ENCODE measurements at places on chromosomes 16 and 17.

DNA sequence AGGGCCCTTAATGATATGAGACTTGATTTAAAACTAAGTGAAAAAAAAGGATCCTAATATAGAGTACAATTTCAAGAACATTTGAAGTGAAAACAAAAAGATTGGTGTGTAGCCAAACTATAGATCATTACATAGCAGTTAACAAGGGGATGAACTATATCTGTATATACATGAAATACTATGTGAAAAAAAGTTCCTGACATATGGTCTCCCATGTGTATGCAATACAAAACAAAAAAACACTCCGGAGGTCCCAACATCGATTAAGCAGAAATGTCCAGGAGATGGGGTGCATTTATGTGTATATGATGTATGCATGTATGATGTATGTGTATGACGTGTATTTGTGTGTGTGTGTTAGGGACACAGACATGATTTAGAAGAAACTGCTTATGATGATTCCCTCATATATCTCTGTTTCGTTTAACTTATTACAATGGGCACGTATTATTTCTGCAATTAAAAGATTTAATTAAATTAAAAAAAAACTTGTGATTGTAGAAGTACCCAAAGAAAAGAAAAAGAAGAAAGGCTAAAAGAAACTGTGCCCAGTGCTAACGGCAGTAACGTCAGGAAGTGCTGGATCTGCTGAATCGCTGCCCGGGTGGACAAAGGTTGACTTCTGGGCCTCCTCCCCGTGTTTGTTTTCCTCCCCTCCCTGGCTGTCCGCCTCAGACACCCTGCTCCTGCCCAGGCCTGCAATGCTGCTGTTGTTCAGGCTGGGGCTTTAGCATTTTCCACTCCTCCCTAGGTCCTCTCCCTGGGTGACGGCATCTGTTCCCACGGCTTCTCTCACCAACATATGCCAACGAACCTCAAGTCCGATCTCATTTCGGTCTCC is 36.9 kb downstream of the TBX4 start:
- DNase-seq = no peak

GRCh38 chr17:39737760-39738567 is at the start of gene GRB7:
Gene GRB7, plus strand, starts transcription at chr17:39737938. Its CDS starts 4,364 bp downstream, at chr17:39742302.
- no peak for DNase-seq

DNA sequence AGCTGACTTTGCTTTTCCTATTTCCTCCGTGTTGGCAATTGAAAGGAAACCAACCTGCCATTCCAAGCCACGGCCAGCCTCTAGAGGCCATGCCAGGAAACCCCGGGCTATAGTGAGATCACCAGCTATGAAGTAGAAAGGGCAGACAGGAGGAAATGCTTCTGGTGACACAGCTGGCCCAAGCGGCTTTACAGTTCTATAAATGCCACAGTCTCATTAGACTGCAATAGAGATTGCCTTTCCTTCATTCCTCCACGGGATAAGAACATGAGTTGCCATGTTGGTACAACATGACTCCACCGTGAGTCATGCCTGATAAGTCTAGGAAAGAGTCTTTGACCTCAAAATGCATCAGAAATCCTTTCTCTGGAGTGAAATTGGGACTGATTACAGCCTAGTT is 384.9 kb downstream of the GRIN2A start:
- DNase-seq = no peak

DNA sequence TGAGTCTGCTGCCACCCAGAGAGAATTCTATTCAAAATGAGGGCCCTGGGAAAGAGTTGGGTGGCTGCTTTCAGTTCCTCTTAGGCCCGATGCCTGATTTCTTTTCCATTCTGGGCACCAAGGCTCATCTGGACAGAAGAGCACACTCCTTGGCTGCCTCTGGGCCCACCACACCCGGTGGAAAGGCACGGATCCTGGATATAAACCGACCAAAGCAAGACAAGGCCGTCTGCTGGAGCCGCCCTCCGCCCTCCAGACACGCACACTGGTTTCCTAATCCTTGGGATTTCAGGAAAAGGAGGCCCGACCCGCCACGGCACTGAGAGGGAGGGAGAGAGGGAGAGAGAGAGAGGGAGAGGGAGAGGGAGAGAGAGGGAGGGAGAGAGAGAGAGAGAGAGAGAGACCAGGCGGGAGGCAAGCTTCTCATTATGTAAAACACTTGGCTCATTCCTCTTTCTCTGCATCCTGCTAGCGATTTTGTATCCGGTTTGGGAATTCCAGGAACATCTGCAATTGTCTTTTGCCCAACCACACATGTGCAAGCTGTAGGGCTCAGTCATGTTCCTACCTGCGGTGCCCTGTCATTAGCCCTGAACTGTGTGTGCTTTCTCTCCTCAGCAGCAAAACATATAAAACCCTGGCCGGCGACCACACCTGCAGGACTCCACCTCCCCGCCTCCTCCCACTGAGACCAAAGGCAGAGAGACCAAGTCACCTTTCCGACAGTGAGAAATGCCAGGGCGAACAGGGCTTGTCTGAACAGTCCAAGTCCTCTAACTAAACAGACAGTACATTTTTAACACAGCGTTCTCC is 347.2 kb downstream of the SOX9 start:
- no peak for DNase-seq

GRCh38 chr17:74218436-74218835 is 5.1 kb downstream of the TTYH2 start:
- DNase-seq = no peak

- DNase-seq = no peak
Observed at GRCh38 chr16:15873301-15873700, 15.1 kb downstream of the CEP20 start.

- no peak for DNase-seq
Observed at GRCh38 chr17:49687878-49688491, 10.1 kb upstream of the SPOP start.

DNA sequence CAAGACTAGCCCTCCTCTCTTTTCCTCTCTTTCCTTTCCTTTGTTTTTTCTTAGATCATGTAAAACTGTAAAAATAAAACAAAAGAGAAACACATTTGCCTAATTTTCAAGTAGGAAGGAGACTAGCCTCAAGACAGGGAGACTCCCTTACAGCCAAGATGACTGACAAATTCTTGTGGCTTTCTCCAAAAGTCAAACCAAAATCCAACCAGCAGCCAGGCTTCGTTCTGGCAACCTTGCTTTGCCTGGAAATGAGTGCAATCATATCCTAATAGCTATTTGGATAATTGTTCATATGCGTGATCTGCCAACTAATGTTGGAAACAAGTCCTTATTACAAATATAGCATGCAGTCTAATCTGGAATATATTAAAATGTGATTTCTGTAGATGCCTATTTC is 868.9 kb upstream of the SOX9 start:
- DNase-seq = no peak

GRCh38 chr17:50350733-50351132 is 4.8 kb downstream of the XYLT2 start:
- no peak for DNase-seq

- no peak for DNase-seq
Observed at GRCh38 chr17:63623786-63624530, 1.7 kb downstream of the MAP3K3 start.

DNA sequence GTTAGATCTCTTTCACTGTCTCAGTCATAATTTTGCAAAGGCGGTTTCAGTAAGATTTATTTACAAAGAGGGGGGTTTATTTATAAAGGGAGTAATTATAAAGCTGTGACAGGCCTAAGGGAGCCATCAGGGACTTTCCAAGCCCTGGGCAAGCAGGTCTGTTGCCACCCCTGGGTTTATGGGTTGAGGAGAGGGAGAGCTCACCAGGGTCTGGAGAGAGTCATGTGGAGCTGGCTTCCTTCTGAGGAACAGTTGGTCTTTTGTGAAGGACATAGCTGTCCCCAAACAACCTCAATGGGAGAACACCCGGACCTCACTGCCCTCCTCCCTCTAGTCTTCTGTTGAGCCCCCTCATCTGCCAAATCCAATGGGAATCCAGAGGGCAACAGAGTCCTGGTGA is 9.8 kb downstream of the ITGAM start:
- no peak for DNase-seq

DNA sequence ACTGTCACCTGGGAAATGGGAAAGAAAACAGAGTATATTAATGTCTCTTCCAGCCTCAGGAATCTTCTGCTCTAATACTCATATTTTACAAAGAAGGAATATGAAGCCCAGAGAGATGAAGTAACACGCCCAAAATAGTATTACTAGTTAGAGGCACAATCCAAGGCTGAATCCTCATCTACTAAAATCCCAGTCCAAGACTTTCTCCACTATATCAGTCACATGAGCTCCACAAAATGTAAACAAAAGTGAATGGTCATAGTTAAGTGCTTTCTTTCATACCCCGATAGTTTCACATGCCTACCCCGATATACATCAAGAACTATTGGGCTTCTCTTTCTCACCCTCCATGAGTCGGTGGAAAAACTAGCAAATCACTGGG is 965 bp downstream of the INTS2 start:
- DNase-seq = no peak

- no peak for DNase-seq
Observed at GRCh38 chr16:5026664-5027063, 7.1 kb downstream of the NAGPA start.

- DNase-seq = no peak
Observed at GRCh38 chr16:14202095-14202494, 131.0 kb downstream of the MRTFB start.

GRCh38 chr16:11639925-11640899 is 28.0 kb upstream of the SNN start:
- DNase-seq = no peak

GRCh38 chr16:17334096-17334495 is 136.7 kb downstream of the XYLT1 start:
- no peak for DNase-seq

DNA sequence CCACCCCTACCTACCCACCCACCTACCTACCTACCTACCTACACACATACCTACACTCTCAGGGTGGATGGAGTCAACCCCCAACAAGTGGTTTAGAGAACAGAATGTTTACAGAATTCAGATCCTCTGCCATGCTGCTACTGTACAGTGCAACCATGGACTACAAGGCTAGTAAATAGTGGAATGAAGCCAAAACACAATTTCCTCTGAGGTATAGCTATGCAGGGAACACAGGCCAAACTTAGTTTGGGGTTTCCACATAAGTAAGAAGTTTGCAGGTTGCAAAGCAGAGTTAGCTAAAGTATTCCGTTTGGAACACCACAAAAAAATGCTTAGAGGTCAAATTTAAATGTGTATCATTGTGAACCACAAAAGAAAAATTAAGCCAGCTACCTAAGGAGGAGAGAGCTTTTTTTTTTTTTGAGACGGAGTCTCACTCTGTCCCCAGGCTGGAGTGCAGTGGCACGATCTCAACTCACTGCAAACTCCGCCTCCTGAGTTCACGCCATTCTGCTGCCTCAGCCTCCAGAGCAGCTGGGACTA is 2.7 kb upstream of the AP1G1 start:
- no peak for DNase-seq

DNA sequence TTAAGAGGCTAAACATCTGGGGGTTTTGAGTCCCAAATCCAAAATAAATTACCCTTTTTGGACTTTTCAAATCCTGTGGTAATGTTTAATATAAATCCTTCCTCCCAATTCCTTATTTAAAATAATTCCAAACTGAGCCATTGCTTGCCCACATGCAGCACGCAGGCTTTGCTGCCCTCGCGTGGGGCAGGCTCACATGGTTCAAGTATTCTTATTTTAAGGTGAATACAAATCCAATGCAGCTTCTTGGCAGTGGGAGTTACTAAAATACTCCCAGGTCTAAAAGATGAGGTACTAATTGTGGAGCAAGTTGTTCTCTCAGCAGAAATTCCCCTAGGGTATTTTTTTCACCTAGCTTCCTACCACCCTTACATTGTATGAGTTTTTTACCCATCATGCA is 33.0 kb downstream of the CYB561 start:
- no peak for DNase-seq

GRCh38 chr17:37708616-37709212 is 36.1 kb downstream of the HNF1B start:
- no peak for DNase-seq

DNA sequence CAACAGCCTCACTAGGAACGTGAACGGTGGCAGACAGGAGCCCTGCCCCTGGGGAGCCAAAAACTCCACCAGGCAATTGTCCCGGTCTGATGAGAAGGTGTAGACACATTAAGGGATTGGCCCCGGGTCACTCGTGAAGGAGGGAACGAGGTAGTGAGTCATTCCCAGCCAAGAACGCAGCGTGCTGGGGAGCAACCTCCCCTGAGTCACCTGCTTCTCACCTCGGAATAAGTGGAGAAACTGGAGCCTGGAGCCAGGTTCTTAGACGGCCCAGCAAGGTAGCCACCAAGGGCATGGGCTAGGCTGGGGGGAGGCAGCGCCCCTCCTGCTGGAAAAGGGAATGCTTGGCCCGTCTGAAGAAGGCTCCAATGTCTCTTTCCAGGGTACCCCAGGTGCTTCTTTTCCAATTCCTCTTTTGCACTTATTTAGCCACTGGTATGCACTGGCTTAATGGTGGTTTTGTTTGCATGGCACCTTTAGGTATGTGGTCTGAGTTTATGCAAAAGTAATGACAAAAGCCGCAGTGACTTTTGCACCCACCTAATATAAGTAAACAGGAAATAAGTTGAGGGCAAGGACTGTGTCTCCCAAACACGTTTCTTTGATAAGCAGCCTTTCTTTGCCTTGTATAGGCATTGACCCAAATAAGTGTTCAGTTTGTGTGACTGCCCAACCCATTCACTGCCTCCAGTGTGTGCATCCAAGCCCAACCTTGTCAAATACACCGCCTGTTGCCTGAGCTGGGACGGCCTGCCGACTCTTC is 1.8 kb upstream of the HELZ start:
- no peak for DNase-seq

DNA sequence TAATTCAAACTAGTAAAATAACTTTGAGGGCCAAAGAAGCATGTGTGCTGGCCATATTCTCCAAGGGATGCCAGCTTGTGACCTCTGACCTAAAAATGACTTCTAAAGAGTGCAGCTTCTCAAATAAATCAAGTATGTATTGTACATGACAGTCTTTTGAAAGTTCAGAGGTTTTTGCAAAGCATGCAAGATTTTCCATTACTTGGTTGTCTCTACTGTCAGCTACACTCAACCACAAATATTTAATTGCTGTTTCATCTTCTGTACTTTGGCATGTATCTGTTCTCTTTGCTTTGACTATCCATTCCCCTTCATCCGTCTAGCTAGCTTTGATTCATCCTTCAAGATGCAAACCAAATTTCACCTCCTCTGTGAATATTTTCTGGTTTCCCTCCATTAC is 121.9 kb upstream of the HS3ST2 start:
- no peak for DNase-seq

- DNase-seq = no peak
Observed at GRCh38 chr17:58487589-58488427, at the start of gene HSF5. Gene HSF5, minus strand, starts transcription at chr17:58488408. Its CDS starts 134 bp downstream, at chr17:58488274.

DNA sequence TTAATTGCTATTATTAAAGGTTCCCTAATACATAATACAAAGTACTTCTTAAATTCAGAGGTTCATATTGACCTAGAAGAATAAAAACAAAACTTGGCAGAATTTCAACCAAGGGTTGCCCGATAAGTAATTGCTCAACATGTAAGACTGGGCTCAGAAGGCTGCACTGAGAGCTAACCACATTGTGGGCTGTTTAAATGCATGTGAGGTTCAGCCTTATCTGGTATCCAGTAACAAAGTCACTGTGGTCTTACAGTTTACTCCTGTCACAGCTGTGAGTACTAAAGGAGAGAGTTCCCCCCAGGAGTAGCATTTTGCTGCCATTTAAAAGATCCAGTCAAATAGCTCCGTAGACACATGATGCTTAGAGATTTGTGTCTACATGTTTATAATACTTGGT is 1.6 kb upstream of the DHRS11 start:
- DNase-seq = no peak

Measured in cortex of kidney (tissue), 1 donor.